ENCODE measurements at places on chromosomes 3 and 15. TPM values are rescaled to one million over a fixed set of nuclear protein-coding genes. Genes with fewer than 3 reads are reported as not detected.

- no peaks in the 10 kb centered on the region for H3K27me3 ChIP-seq
- no peaks in the 10 kb centered on the region for H3K36me3 ChIP-seq
- H3K27ac ChIP-seq = no peak overlapping the region
Measured at GRCh38 chr3:117660941-117661817, 951.6 kb downstream of the TUSC7 start.

DNA sequence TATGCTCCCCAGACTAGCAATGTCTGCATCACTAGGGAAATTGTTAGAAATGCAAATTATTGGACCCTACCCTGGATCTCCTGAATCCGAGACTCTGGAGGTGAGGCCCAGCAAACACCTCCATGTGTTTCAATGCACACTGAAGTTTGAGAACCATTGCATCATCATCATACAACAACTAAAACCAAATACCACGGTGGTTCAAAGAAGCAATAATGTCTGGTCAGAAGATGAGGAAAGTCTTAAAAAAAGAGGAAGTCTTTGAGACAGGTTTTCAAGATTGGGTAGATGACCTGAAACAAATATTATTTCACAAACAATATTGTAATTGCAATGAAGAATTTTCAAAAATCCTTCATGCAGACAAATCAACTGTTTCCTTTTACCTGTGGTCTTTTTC is 60.3 kb upstream of the TRA2B start:
- peaks cover 12% of the 10 kb centered on the region for H3K27me3 ChIP-seq
- no peak overlapping the region for H3K27ac ChIP-seq
- H3K4me3 ChIP-seq = no peak overlapping the region
- DNase-seq = no peak

DNA sequence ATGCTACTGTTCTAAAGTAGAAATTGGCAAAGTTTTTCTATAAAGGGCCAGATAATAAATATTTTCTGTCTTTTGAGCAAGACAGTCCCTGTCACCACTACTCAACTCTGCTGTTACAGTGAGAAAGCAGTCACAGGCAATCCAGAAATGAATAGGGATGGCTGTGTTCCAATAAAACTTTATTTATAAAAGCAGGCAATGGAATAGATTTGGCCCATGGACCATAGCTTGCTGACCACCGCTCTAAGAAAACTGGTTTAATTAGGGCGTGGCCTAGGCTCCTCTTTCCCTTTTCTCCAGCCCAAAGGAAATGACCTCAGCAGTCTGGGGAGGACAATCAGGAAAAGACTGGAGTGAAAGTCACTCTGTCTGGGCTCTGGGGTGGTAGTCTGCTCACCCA is 183.8 kb downstream of the MEGF11 start:
- no peak for DNase-seq
- no peaks in the 10 kb centered on the region for H3K36me3 ChIP-seq
- no peaks in the 10 kb centered on the region for H3K4me1 ChIP-seq
- no peak overlapping the region for H3K27ac ChIP-seq
- H3K4me3 ChIP-seq = no peak overlapping the region

GRCh38 chr3:194683380-194683779 is 2.3 kb upstream of the FAM43A start:
- no peak overlapping the region for H3K27ac ChIP-seq
- peaks cover 16% of the 10 kb centered on the region for H3K27me3 ChIP-seq
- DNase-seq = no peak

DNA sequence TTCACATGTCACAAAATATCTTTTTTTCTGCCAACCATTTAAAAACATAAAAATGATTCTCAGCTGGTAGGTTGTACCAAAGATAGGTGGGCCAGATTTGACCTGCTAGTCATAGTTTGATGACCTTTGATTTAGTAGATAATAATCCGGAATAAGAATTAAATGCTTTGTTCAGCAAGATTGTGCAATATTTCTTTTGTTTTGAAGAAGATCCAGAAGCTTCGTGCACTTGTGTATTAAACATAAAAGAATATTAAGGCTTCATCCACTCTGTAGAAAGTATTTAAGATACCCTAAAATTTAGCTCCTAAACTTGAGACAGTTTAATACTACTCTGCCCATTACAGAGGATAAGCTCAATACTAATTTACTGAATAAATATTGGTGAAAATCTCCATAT is 258.4 kb downstream of the ADAMTSL3 start:
- peaks cover 12% of the 10 kb centered on the region for H3K27me3 ChIP-seq
- no peak overlapping the region for H3K27ac ChIP-seq
- no peak overlapping the region for H3K4me3 ChIP-seq
- no peak for DNase-seq
- no peaks in the 10 kb centered on the region for H3K4me1 ChIP-seq

- H3K36me3 ChIP-seq = peaks cover 29% of the 10 kb centered on the region
- H3K4me3 ChIP-seq = peak overlapping the region; percentile 95
- H3K27me3 ChIP-seq = no peaks in the 10 kb centered on the region
- peak overlapping the region; percentile 98 for H3K27ac ChIP-seq
- DNase-seq = peak; percentile 65
Measured at GRCh38 chr3:101574388-101575112, 570 bp downstream of the PCNP start.

DNA sequence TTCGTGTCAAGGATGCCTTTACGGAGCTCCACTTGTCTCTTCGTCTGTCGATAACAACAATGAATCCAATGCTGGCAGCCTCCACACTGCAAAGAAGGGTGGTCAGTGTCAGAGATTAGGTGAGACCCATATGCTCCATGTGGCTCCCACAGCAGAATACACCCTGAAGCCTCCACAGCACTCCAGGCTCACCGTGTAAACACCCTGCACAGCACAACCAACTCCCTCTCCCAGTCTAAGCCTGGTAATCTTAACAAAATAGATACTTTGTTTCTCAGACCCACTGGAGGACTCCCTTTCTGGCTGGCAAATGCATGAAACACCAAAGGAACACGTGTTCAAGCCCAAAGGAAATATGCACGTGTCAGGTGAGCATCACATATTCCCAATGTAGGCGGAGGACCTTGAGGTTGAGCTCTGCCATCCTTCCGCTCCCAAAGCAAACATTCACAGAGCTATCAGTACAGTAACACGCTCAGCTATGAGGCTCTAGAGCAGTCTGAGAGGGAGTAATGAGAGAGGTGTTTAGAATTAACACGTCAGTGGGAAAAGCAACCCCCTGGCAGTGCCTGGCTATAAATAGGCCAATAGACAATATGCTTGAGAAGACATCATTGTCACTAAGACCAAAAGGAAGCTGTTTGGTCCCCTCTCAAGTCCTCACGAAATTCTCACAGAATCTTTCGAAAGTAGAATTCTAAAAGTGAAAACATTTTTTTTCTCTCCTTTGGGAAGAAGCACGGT is 86.7 kb downstream of the MCF2L2 start:
- H3K27me3 ChIP-seq = peaks cover 5% of the 10 kb centered on the region
- no peak for DNase-seq
- H3K36me3 ChIP-seq = peaks cover 8% of the 10 kb centered on the region
- H3K4me1 ChIP-seq = peaks cover 7% of the 10 kb centered on the region
- H3K27ac ChIP-seq = no peak overlapping the region
- H3K4me3 ChIP-seq = no peak overlapping the region

The RIOX2 gene
- total RNA-seq = 41.2 TPM

The C3orf70 gene
- 0.04 TPM for total RNA-seq

The GOLGA8S gene
- total RNA-seq = 0.16 TPM
